ENCODE measurements at places on chromosomes 12 and 14. TPM values are rescaled to one million over a fixed set of nuclear protein-coding genes. Genes with fewer than 3 reads are reported as not detected.

- DNase-seq: no peak
- no peaks in the 10 kb centered on the region for H3K36me3 ChIP-seq
- peaks cover 44% of the 10 kb centered on the region for H3K4me1 ChIP-seq
- no peaks in the 10 kb centered on the region for H3K27me3 ChIP-seq
- H3K4me3 ChIP-seq: peak overlapping the region; percentile 38
Measured at GRCh38 chr14:55051165-55051422, 353 bp upstream of the MAPK1IP1L start.

GRCh38 chr12:12665194-12665593 is 30.8 kb downstream of the GPR19 start:
- H3K27me3 ChIP-seq: no peaks in the 10 kb centered on the region
- no peak for DNase-seq
- no peaks in the 10 kb centered on the region for H3K36me3 ChIP-seq
- H3K4me3 ChIP-seq: no peak overlapping the region

GRCh38 chr12:57614948-57615500 is 3.8 kb downstream of the ARHGEF25 start:
- peaks cover 19% of the 10 kb centered on the region for H3K4me1 ChIP-seq
- peaks cover 28% of the 10 kb centered on the region for H3K27me3 ChIP-seq
- H3K4me3 ChIP-seq: no peak overlapping the region
- no peaks in the 10 kb centered on the region for H3K36me3 ChIP-seq

DNA sequence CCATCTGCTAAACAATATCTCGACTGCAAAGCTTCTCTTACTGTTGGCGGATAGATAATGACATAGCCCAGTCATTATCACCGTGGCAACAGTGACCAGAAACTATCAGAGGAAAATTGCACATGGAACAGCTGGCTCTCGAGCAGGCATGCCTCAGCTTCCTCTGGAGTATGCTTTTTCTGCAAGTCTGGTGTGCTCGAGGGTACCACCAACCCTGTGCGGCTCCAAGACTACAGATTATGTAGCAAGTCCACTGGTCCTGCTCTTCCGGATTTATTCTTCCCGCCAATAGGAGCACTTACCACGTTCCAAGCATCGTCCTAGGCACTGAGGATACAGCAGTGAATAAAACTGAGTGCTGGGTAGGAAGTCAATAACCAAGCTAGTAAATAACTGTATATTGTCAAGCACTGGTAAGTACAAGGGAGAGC is 1.4 kb upstream of the GLRX5 start:
- peak overlapping the region; percentile 77 for H3K27ac ChIP-seq
- DNase-seq: no peak
- peak overlapping the region; percentile 76 for H3K4me3 ChIP-seq
- H3K4me1 ChIP-seq: peaks cover 50% of the 10 kb centered on the region
- H3K36me3 ChIP-seq: no peaks in the 10 kb centered on the region
- H3K27me3 ChIP-seq: no peaks in the 10 kb centered on the region

DNA sequence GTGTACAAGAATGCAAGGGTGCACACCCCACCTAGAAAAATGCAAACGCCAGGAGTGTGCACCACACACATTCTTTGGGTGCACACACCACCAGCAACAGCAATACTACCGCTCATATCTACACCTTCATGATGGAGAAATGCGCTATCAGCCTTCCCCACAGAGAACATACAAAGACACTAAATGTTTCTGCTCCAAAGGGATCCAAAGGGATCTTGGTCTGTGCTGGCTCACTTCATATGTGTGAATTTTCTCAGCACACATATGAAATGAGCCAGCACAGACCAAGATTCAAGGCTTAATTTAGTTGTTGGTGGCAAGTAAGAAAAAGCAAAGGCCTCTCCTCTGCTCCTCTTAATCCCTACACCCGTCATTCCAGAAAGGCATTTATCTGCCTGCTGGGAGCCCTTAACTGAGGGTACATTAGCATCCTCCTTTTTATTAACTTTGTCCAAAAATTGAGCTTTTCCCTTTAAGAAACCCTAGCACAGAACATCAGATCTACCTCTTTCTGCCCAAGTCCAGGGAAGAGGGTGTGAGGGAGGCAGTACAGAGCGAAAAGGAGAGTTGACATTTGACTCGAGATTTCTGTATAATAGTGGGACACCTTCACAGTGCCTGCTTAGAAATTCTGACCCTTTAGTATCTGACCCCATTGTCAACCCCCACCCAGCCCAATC is 8.3 kb downstream of the BMP4 start:
- H3K27ac ChIP-seq: no peak overlapping the region
- no peak overlapping the region for H3K4me3 ChIP-seq
- H3K36me3 ChIP-seq: no peaks in the 10 kb centered on the region
- DNase-seq: no peak
- peaks cover 4% of the 10 kb centered on the region for H3K27me3 ChIP-seq

DNA sequence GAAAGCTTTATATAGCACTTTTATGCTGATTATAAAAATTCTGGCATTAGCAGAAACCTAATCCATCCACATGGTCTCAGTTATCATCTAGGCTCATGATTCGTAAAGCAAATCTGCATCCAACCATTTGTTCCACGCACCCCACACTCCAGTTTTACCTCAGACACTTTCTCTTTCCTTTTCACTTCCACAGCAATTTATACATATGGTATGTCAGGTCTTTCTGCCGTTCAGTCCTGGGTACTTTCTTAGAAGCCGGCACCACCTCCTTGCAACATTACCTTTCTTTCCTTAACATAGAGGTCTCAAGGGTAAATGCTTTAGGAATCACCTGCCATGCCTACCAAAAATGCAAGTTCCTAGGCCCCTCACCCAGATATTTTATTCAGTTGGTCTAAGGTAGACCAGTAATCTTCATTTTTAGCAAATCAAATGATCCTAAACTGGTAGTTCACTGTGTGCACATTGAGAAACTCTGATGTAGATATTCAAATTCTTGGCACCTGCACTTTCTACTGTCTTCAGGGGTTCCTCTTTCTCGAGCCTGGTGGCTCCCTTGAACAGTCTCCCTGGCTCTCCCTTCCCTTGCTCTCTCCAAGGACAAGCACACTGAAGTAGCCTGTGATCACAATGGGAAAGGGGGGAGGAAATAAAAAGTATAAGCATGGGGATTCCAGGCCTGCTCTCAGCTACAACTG is 2.8 kb upstream of the KRAS start:
- no peak for DNase-seq
- H3K4me3 ChIP-seq: no peak overlapping the region
- H3K4me1 ChIP-seq: peaks cover 22% of the 10 kb centered on the region
- H3K27ac ChIP-seq: no peak overlapping the region
- H3K27me3 ChIP-seq: no peaks in the 10 kb centered on the region

ZDHHC17 gene
- polyA plus RNA-seq: 9.4 TPM

GRCh38 chr14:97976861-97977260 is 1179.7 kb downstream of the VRK1 start:
- peak overlapping the region; percentile 32 for H3K4me3 ChIP-seq
- no peaks in the 10 kb centered on the region for H3K36me3 ChIP-seq
- peak overlapping the region; percentile 73 for H3K27ac ChIP-seq
- no peaks in the 10 kb centered on the region for H3K27me3 ChIP-seq

RNASE3 gene
- not detected for polyA plus RNA-seq

DNA sequence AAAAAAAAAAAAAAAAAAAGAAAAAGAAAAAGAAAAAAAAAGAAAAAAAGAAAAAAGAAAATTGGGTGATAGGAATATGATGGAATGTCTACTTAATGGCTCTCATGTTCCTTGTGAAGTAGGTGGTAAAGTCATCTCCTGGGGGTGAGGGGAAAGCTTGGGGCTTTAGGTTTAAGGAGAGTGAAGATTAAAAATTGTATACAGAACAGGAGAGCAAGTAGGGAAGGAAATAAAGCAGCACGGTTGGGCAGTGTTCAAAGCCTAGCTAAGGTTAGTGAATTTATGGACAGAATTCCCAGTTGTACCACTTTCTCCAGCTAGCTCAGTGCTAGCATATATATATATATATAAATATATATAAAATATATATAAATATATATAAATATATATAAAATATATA is 40.0 kb upstream of the SLC2A13 start:
- no peak overlapping the region for H3K4me3 ChIP-seq
- H3K27me3 ChIP-seq: no peaks in the 10 kb centered on the region
- no peak overlapping the region for H3K27ac ChIP-seq

GRCh38 chr14:76882651-76883050 is 56.4 kb downstream of the LRRC74A start:
- no peaks in the 10 kb centered on the region for H3K4me1 ChIP-seq
- no peaks in the 10 kb centered on the region for H3K27me3 ChIP-seq
- no peak overlapping the region for H3K4me3 ChIP-seq
- DNase-seq: no peak

CATSPERB gene
- 1.2 TPM for polyA plus RNA-seq

- no peaks in the 10 kb centered on the region for H3K27me3 ChIP-seq
- no peak overlapping the region for H3K27ac ChIP-seq
- DNase-seq: no peak
- H3K4me3 ChIP-seq: no peak overlapping the region
- H3K4me1 ChIP-seq: no peaks in the 10 kb centered on the region
Measured at GRCh38 chr12:74292351-74293194, 245.1 kb upstream of the ATXN7L3B start.

GRCh38 chr14:52307376-52307775 is 6.7 kb upstream of the PTGER2 start:
- no peak for DNase-seq
- H3K36me3 ChIP-seq: no peaks in the 10 kb centered on the region

FOXG1 gene
- polyA plus RNA-seq: not detected

- peaks cover 60% of the 10 kb centered on the region for H3K4me1 ChIP-seq
- DNase-seq: no peak
- no peaks in the 10 kb centered on the region for H3K27me3 ChIP-seq
- H3K27ac ChIP-seq: no peak overlapping the region
Measured at GRCh38 chr12:46230983-46231382, 37.9 kb downstream of the SLC38A1 start.

DNA sequence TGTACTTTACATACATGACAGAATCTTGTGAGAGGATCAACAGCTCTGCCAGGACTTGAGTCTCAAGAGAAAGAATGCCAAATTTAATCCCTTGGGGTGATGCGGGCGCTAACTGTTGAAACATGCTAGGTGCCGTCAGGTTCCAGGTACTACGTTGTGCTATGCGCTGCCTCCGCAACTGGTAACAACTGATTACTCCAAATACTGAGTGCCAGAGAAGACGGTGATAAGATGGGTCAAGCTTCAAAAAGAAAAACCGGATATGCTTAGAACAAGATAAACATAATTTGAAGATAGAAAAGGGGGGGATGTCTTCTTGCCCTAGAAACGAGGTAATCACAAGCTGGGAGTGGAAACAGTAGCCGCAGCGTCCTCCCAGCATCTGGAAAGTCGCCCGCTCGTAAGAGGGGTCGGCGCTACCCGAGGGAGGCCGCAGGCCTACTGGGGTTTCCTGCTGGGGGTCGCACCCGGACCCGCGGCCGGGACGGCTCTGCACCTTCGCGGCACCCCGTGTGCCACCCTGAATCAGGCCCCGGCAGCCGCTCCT is 678 bp downstream of the ZBTB25 start:
- H3K4me3 ChIP-seq: peak overlapping the region; percentile 77
- no peaks in the 10 kb centered on the region for H3K27me3 ChIP-seq
- H3K36me3 ChIP-seq: peaks cover 2% of the 10 kb centered on the region
- peaks cover 55% of the 10 kb centered on the region for H3K4me1 ChIP-seq
- no peak for DNase-seq

FAM90A1 gene
- 0.10 TPM for polyA plus RNA-seq

DNA sequence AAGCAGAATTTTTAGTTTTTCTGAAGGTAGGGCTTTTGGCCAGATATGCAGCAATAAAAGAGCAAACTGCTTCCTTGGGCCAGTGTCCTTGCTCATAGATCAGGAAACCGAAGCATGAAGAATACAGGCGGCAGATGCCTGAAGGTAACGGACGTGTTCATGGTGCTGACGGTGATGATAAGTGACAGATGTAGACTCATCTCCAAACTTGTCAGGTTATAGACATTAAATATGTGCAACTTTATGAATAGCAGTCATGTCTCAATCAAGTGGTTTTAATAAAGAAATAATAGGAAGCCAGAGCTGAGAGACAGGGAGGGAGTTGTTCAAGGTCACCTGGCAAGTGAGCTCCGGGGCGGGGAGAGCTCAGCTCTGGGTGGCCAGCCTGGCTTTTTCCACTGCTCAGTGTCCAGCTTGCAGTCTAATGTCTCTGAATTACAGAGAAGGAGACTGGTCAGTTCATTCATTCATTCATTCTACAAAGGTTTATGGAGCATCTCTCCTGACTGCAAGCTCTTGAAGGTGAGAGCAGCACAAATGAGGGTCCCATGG is 1.0 kb downstream of the SERPINA5 start:
- H3K4me1 ChIP-seq: no peaks in the 10 kb centered on the region
- H3K36me3 ChIP-seq: no peaks in the 10 kb centered on the region
- H3K27ac ChIP-seq: no peak overlapping the region
- H3K4me3 ChIP-seq: no peak overlapping the region
- no peaks in the 10 kb centered on the region for H3K27me3 ChIP-seq

NTF3 gene
- polyA plus RNA-seq: not detected

Measured in CD4-positive, alpha-beta memory T cell (primary cell).